ENCODE measurements at places on chromosomes 13 and 19. TPM values are rescaled to one million over a fixed set of nuclear protein-coding genes. Genes with fewer than 3 reads are reported as not detected.

Gene GNA15
- total RNA-seq, result not detected

Gene THOP1
- total RNA-seq, result 141 TPM

Gene NOVA2
- total RNA-seq, result not detected

Gene IGFL1
- total RNA-seq, result not detected

Gene CYP2A7
- total RNA-seq, result not detected

Gene DCLK1
- total RNA-seq, result 1.2 TPM

Gene KCNN1
- total RNA-seq, result not detected

Gene ZNF536
- not detected for total RNA-seq

Gene SIAH3
- under 0.01 TPM for total RNA-seq

Gene RDH8
- not detected for total RNA-seq

Gene POSTN
- total RNA-seq, result 194 TPM

Gene ELSPBP1
- total RNA-seq, result not detected

Gene ZNF560
- 0.53 TPM for total RNA-seq

Gene ZBTB32
- not detected for total RNA-seq

Gene NAPSA
- total RNA-seq, result 1.2 TPM

Gene METTL21C
- not detected for total RNA-seq

Gene SLC44A2
- total RNA-seq, result 109 TPM

Gene RASA3
- 25.4 TPM for total RNA-seq

Gene FGF21
- not detected for total RNA-seq

Gene AMER2
- total RNA-seq, result not detected

Gene SGCG
- total RNA-seq, result not detected

Gene CCNA1
- total RNA-seq, result 2.1 TPM

Gene PODNL1
- 8.9 TPM for total RNA-seq

Gene ZNF8
- 4.0 TPM for total RNA-seq

Gene GAPDHS
- not detected for total RNA-seq

Gene KCNJ14
- under 0.01 TPM for total RNA-seq

Gene ADAMTSL5
- 12.6 TPM for total RNA-seq

Gene ZNF835
- total RNA-seq, result not detected

Gene SERPINE3
- not detected for total RNA-seq

Gene PEX11G
- 3.9 TPM for total RNA-seq

Gene FPR3
- not detected for total RNA-seq

Gene MUC16
- total RNA-seq, result not detected

Gene ZNF578
- total RNA-seq, result 0.58 TPM

Gene SELENOV
- not detected for total RNA-seq

Gene MED29
- 32.3 TPM for total RNA-seq

Gene ZNF628
- total RNA-seq, result 2.5 TPM

Gene RUVBL2
- 350 TPM for total RNA-seq

Gene PSG7
- not detected for total RNA-seq

Gene SIGLEC14
- not detected for total RNA-seq

Gene PDX1
- total RNA-seq, result not detected

Gene NLRP5
- total RNA-seq, result not detected

Gene POU4F1
- total RNA-seq, result not detected

Gene ZNF121
- total RNA-seq, result 17.4 TPM

Gene COL5A3
- 0.53 TPM for total RNA-seq

Gene PLEKHF1
- 25.9 TPM for total RNA-seq

Gene ZNF85
- total RNA-seq, result 2.8 TPM

Gene TNNI3
- total RNA-seq, result not detected

Gene RSPH6A
- not detected for total RNA-seq

Gene SOX1
- total RNA-seq, result not detected

Gene TMEM221
- total RNA-seq, result not detected

Gene GIPR
- not detected for total RNA-seq

Gene IL12RB1
- total RNA-seq, result 0.18 TPM

Gene ZNF709
- 1.7 TPM for total RNA-seq

Gene ZNF611
- total RNA-seq, result 5.8 TPM

Gene VSTM1
- total RNA-seq, result not detected

Gene LMTK3
- total RNA-seq, result not detected

Gene ZNF575
- not detected for total RNA-seq

Gene LAIR1
- total RNA-seq, result not detected

Measured in myometrial cell (primary cell).